Stimulated activated CD4-positive, alpha-beta T cell treated with anti-CD3 and anti-CD28 coated beads, Interleukin-15, amount 100 ng/mL, for 1 hour (primary cell): ENCODE measurements at places on chromosomes 7 and 10.

DNA sequence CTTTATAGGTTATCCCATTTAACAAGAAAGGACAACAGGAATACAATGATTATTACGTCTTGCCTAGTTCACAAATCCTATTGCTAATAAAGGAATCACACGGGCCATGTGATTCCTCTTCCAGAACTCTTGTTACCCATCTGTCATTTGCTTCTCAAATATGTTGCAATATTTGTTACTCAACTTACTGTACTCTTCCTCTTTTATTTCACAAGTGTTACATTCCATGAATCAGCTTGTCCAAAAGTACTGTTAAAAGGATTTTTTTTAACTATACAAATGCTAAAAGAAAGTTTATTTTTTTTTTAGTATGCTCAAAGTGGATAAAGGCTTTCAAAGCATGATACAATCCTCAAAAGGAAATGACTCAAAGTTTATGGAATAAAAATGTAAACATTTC, 3.9 kb upstream of the CD36 start:
- no peak for DNase-seq

DNA sequence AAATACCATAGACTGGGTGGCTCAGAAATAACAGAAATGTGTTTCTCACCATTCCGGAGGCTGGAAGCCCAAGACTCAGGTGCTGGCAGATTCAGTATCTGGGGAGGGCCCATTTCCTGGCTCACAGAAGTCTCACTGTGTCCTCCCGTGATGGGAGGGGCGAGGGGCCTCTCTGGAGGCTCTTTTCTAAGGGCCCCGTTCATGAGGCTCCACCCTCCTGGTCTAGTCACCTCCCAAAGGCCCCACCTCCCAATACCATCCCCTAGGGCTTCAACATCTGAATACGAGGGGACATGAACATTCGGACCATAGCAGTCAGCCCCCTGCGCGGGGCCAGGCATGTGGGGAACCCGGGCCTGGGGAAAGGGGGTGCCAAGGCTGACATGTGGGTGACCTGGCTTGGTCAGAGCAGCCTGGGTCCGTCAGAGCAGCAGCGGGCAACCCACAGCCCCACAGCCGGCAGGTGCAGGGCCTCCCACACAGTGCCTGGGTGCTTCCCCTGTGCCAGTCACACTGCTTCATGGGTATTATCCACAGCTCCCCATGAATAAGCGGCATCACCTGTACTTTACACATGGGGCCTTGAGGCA, 13.3 kb upstream of the CNPY1 start:
- DNase-seq = no peak

DNA sequence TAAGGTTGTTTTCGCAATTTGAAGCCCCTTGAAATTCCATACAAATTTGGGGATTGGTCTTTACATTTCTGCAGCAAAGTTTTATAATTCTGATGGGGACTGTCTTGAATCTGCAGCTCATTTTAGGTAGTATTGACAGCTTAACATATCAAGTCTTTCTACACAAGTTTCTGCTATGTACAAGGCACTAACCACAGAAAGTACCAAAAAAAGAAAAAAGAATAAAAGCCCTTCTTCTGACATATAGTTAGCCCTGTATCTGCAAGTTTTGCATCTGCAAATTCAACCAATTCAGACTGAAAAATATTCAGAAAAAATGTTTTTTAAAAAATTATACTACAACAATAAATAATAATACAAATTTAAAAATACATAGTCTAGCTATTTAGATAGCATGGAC, 15.3 kb downstream of the POT1 start:
- DNase-seq = no peak

- DNase-seq = no peak
Measured at GRCh38 chr10:126459878-126460481, 71.7 kb upstream of the ADAM12 start.

DNA sequence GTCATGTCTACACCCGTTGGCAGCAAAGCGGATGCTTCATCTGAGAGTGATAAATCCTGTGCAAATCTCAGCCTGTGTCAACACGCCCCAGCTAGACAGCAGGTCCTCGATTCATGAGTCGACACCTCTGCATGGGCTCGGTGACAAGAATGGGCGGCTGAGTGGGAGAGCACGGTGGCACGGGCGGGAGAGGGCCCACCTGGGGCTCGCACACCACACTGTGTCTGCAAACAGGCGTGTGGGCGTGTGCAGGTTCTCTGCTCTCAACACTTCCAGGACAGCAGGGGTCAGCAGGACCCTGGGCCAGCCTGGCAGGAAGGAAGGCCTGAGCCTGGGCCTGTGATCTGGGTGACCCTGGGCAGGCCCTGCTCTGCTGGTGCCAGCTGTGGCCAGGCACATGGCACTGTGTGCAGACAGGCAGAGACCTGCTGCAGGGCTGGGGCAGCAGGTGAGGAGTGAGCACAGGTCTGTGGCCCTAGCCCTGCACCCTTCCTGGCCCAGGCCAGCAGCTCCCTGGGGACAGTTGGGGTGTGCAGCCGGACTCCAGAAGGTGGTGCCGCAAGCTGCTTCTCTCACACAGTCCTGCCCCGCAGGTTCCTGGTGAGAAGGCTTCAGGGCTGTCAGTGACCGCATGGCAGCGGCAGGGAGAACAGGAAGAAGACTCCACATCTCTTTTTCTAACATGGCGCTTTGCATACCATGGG, 216.4 kb downstream of the ELFN1 start:
- DNase-seq = no peak

DNA sequence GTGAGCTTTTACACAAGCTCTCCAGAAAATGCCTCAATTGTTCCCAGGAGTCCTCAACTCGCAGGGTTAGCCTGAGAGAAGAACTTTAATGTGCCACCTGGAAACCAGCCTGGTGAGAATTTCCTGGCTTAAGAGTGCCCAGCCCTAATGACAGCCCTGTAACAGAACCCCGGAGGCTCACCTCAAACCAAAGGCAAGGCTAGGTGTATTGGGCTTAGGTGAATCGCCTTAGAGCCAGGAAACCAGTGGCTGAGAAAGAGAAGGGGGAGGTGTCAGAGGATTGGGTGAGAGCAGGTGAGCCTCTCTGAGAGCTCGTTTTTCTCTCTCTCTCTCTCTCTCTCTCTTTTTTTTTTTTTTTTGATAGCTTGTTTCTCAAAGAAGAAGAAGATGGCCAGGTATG, 7.3 kb downstream of the OCM2 start:
- no peak for DNase-seq

- DNase-seq = no peak
Measured at GRCh38 chr7:117194445-117194844, 128.4 kb downstream of the WNT2 start.

DNA sequence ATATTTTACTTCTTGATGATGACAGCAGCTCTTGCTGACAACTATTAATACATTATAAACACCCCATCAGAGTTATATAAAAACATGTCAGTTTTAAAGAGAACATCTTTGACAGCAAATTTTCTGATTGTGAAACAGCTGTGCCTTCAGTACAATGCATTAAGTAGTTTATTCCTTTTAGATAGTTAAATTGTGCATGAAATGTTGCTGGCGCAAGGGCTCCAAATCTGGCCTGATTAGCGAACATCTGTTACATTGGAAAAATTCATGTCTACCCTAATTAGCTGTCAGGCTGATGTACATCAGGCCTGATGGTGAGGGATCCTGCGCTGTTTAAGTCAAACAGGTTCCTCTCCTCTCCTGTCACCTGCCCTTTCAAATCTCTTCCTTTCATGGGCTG, 171.9 kb upstream of the SP8 start:
- DNase-seq = no peak

- no peak for DNase-seq
Measured at GRCh38 chr7:24728121-24728500, 29.2 kb downstream of the GSDME start.
